ENCODE measurements at places on chromosomes 3 and 15.

DNA sequence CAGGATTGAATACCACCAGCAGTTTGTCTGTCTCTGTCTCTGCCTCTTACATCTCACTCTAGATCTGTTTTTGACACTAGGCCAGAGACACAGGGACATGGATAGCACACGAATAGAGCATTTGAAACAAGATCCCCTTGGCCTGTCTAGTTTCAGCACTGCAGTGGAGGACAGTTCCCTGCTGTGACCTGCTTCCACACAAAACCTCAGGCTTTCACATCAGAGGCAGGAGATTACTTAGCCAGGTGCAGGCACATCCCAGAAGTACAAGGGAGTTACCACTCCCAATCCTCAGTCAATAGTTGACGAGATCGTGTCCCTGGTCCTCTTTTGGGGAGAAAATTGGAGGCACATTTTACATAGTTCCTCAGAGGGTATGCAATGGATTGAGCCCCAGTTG, 34.0 kb upstream of the CCK start:
- DNase-seq, result peak; percentile 9

GRCh38 chr3:42733501-42734262, 31.1 kb upstream of the HHATL start:
- DNase-seq, result peak; percentile 71

- no peak for DNase-seq
These were observed 8.3 kb upstream of the BBX start for GRCh38 chr3:107514453-107514852.

GRCh38 chr3:22728406-22728805, 474.7 kb upstream of the UBE2E2 start:
- no peak for DNase-seq

- DNase-seq, result no peak
These were observed 596.9 kb upstream of the ARPP21 start for GRCh38 chr3:35042210-35042991.

DNA sequence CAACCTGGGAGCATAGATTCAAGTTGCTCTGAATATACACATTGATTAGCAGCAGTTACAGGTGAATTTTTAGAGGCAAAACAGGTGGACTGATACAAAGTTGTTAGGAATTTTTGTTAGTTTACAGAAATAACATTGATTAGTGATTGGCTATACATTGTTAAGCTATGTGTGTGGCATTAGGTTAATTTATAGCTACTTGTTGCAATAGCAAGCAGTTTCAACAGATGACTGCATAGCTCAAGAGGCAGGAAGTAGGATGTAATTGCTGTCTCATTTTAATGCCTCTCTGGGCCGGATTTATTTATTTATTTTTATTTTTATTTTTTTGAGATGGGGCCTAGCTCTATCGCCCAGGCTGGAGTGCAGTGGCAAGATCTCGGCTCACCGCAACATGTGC, 99.7 kb downstream of the TCF12 start:
- no peak for DNase-seq

DNA sequence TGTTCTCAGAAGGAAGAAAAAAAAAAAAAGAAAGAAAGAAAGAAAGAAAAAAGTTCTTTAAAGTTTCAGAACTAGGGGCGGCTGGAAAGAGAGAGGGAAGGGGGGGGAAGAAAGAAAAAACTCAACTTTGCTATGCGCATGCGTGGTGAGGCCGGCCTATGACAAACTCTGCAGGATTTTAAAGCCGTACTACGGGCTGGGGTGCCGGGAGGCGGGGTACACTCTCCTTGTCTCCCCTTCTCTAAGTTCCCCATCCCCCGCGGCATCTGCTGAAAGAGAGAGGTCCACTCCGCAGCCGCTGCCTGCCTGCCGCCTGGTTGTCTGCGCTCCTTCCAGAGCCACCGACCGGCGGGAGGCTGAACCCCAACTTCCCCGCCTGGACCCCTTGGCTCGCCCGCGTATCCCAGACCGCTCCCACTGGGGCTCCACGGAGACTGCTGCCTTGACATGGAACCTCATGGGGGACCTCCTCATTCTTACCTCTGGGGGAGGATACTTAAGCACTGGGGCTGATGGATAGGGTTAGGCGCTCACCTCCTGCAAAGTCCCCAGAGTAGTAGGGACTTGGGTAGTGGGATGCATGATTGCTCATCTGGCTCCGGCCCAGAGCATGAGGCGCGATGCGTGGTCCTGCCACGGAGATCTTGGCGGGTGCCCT, 1.4 kb upstream of the WNT5A start:
- DNase-seq, result no peak

DNA sequence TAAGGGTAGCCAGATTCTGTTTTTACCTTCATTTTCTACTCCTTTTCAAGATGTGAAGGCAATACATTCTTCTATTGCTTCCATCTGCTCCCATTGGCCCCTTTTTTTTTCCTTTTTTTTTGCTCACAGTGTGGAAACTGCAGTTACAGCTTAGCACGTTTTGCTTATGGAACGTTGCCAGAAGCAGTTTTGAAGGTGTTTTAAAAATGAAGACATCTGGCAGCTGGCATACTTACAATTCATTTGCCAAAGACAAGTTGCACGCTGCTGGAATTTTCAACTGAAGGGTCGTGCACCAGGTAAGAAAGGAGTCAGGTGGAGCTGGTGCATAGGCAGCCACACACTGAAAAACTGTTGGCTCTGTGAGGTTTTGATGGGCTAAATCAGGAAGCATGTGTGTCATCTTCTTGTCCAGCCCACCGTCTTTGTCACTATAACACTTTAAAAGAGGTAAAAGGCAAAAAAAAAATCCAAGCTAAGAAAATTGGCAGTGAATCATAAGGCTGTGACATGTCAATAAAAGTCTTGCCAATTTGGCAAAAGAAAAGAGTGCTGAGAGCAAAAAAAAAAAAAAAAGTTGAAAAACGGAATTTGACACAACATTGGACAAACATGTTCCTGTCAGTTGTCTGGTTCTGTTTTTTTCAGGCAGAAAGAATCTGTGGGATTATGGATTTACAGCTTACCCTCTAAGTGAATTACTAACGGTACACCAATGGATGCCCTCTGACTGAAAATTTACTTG, 225.4 kb upstream of the SOX2 start:
- DNase-seq, result no peak

DNA sequence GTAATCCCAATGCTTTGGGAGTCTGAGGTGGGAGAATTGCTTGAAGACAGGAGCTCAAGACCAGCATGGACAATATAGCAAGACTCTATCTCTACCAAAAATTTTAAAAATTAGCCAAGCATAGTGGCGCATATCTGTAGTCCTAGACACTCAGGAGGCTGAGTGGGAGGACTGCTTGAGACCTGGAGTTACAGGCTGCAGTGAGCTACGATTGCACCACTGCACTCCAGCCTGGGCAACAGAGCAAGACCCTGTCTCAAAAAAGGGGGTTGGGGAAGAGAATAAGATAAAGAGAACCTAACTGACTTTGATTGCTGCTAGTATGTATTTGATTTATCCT, 755 bp downstream of the CD200R1 start:
- DNase-seq, result no peak

- DNase-seq, result no peak
These were observed 31.3 kb downstream of the MKRN3 start for GRCh38 chr15:23596736-23597135.

DNA sequence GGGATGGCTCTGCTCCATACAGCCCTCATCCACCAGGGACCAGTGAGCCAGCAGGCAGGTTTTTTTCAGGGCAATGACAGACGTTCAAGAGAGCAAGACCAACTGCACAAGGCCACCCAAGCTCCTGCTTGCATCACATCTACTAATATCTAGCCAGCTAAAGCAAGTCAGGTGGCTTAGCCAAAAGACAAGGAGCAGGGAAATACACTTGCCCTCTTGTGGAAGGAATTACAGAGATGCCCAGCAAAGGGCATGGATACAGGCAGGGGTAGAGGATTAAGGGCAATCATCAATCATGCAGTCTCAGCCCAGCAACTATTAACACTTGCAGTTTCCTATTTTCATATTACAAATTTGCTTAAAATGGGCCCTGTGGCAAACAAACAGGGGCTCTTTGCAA, 81.5 kb upstream of the NTRK3 start:
- DNase-seq, result no peak

DNA sequence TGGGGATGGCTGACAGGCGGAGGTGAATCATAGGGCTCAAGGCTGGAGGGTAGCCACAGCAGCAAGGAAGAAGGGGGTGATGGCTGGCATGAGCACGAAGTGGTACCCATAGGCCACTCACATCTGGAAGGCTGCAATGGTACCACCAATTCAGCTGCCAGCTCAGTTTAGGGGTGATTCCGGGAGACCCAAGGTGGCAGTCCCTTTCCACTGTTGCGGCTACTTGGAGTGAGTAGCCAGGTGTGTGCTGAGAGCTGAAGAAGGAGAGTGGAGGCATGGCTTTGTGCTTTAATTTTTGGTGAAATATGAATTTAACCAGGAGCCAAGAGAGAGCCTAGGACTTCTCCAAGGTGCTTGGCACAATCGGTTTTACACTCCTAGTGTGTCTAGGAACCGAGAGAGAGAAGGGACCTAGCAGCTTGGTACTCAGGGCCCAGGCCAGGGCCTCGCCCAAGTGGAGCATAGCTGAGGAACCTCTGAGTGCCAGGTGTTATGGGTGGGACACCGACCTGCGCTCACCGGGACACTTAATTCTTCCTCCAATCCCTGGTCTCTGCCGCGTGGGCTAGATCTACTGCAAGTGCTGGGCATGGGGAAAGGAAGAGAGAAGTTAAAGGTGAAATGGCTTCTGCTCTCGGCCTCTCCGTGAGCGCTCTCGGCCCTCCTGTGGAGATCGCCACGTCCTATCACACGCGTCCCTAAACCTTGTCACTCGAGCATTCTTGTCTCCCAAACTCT, 32.2 kb upstream of the POLG start:
- no peak for DNase-seq

DNA sequence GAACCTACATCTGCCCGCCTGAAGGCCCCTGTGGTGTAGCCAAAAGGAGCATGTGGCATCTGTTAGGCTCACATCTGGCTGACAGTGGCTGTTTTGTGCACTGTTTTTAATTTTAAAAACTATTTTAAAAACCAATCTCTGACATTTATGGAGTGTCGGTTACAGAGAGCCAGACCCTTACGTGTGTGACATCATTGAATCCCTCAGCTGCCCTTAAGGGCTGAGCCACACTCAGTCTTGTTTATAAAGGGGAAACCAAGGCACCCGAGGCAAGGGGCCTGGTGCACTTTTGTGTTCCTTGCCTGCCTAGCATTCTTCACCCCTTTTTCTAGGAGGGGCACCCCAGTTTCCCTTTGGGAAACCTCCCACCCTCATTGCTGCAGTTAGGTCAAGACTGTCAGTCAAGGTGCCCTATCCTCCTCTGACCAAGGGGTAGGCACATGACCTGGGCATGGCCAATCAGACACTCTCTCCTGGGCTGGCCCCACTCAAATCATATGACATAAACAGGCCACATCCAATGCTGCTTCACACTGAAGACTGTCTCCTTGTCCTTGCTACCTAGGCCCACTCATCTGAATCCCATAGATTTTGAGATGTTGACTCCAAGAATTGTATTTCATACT, 105.3 kb downstream of the LSM3 start:
- no peak for DNase-seq

DNA sequence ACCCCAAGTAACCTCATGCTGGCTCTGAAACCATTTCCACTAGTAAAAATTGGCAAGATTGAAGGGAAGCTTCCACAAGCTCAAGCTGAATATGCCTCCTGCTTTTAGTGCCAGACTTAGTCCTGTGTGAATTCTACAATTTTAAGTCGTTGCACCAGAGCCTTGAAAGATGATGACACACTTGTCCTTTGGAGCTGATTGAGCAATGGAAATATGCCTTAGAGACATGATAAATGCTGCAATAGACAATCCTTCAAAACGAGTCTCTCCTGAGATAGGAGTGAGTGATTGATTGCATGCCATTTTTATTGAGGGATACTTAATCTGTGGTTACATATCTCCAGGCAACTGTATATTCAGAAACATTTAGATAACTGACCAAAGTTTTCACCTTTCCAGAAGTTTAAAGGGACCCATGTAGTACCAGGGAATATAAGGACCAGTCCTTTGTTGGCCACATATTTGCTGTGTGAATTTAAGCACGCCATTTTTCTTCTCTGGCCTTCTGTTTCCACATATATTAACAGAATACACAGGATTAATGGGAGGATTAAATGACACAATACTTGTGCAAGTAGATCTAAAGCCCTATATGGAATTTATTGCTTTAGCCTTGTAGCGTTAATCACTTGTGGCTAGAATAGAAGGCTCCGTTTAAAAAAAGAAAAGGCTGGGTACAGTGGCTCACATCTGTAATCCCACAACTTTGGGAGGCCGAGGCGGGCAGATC, 65.1 kb downstream of the PPARG start:
- peak; percentile 21 for DNase-seq

GRCh38 chr15:32904448-32904847, 186.6 kb downstream of the GREM1 start:
- no peak for DNase-seq

DNA sequence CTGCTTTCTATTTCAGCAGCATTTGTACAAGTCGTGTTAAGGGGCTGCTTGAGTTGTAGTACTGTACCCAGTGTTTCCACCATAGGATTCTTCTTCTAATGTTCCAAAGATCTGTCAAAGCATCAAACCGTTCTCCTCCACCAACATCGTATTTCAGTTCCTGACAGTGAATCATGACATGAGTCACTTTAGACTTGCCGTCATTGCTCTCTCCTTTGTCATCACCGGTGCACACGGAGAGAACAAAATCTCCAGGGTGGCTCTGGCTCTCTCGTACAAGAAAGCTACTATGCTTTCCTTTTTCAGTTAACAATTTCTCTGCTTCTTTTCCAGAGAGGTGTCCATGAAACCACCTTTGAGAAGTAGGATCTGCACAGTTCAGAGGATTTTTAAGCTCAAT, 270.9 kb upstream of the CCDC54 start:
- DNase-seq, result no peak

DNA sequence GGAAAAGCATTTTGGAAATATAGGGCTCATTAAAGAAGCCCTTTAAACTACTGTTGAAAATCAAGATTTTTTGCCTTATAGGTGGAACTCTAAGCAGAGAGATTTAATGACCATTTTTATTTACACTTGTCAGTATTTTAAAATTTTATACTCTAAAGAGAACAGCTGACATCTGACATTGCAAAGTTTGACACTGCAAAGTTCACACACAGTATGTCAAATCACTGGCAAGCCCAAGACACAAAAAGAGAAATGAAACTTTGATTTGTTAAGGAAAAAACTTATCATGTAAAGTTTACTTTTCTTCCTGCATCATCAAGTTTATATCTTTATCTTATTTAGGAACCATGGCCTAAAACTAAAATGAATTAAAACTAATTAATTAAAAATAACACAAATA, 40.2 kb downstream of the DPH6 start:
- no peak for DNase-seq

DNA sequence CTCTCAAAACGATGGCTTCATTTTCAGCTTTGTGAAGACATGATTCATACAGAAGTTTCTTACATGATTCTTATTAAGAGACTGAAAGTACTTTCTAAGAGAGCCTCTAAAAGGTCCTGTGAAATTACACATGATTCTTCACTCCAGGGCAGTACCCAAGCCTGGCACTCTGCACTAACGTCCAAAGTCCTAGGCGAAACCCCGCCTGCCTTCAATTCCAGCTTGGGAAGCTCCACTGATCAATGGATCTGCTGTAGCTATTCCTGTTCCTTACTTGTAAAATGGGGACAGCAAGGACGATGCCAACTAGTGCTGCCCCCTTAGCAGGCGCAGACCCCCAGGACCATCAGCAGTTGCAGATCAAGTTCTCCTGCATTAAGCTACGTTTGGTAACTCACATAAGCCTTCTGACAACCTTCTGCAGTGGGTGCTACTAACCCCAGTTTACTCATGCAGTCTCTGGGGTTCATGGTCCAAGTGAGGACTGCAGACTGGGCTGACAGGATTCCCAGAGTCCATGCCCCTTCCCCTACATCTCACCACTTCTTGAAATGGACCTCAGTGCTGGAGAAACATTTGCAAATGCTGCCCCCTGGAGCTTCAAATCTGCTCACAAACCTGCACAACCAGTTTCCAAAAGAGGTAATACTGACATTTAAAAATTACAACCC, 10.6 kb downstream of the CHCHD4 start:
- no peak for DNase-seq

All from spinal cord (tissue), 10 donors.